ENCODE measurements at places on chromosomes 7 and 10.
A peak's percentile ranks its signal among the peaks of the same experiment; 100 is the strongest.

DNA sequence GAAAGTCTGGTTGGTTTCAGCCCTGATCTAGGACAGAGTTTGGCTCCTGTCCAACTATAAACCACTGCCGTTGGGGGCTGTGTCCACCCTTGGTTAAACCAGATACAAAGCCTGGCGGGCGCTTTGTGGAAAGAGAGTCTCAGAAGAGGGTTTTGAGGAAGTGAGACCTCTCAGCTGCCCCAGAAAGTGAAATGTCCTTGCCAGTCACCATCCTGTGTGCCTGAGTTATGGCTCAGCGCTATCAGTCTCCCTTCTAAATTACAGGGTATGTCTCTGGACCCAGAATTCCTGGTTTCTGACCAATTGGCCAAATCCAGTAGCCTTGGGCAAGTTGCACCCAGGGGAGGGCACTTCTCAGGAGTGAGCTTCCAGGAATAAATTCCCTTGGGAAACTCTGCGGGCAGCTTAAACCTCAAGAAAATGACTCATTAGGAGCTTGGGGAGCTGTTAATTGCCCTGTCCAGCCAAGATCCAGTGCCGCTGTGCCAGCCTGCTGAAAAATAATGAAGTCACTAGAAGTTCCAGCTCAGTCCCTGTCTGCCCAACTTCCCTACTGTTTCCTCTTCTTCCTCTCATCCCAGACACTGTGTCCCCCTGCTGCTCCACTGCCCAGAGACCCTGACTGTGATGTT is 66.7 kb upstream of the PDZD8 start:
- peak; percentile 89 for DNase-seq

- no peak for DNase-seq
These were observed 62.1 kb upstream of the LYZL2 start for GRCh38 chr10:30691639-30692015.

GRCh38 chr7:97043281-97043680 is 18.6 kb upstream of the DLX5 start:
- DNase-seq = no peak

DNA sequence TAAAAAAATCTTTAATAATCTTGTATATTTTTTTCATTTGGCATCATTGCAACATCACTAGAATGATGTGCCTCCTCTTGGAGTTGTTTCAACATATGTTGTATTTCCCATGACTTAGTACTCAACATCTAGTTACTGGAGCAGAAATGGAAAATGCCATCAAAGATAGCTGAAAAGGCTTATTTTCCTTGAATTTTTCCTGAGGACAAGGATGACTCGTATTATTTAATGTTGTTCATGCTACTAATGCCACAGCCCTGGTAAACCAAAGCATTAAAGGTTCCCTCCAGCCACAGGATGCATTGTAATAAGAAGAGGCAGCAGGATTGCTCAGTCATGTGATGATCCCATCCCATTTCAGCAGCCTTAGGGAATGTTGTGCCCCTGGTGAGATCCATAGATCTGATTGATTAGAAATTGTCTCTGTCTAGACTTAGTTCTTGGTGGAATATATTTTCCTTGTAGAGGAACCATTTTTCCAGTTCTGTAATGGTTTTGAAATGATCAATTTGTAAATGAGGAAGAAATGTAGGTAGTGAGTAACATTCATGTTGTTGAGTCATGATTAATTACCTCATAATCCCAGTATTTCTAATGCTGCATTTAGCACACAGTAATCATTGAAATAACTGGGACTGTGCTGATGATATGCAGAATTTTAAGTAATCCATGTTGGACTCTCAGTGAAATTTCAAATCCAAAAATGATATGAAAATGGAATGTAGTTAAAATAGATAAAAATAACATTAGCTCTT is 91.3 kb upstream of the SMIM30 start:
- no peak for DNase-seq

DNA sequence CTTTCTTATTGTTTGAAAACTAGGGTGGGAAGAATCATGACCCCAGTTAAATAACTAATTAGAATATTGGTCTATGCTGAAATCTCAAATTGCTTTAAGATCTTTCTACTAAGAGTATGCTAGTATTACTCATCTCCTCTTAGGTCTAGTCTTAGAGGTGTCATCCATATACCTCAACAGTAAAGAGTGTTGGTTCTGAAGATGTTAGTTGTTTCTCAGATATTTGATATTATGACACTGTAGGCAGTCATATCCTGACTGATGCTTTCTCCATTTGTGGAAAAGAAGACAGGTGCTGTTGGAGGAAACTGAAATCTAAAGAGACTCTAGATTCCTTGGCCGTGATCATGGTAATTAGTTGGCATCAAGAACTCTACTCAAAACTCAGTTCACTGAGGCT is 21.2 kb downstream of the BPGM start:
- no peak for DNase-seq

DNA sequence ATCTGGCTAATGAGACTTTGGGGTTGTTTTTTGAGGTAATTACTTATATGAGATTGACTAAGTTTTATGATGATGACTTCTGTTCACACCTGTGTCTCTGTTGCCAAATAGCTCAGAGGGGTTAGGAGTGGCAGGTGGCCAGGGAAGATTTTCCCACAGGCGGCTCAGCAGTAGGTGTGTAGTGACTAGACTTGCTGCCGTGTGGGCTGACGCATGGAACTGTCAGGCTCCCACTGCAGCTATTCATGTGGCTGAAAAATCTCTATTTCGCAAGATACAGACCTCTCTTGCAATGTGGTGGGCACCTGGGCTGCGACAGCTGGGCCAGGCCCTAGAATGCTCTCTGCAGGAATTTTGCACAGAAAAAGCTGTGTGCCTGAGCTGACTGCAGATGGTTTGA is 1.4 kb downstream of the CPA4 start:
- DNase-seq = no peak

DNA sequence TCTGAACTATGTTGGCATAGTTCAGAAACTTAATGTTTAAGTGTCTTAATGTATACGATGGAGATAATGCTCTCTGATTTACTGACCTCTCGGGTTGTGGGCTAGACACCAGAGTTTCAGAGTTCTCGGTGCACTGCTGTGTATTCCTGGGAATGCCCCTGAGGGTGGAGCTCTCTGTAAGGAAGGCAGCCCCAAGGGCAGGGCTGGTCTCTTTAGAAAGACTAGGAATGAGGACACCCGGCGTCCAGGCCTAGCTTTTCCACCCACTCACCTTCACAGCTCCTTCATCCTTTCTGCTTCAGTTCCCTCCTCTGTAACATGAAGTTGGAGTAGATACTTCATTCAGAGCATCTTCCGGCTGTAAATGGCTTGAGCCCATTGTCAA is 536.6 kb upstream of the GALNT17 start:
- no peak for DNase-seq

- no peak for DNase-seq
These were observed 35.2 kb upstream of the NUB1 start for GRCh38 chr7:151306374-151306773.

DNA sequence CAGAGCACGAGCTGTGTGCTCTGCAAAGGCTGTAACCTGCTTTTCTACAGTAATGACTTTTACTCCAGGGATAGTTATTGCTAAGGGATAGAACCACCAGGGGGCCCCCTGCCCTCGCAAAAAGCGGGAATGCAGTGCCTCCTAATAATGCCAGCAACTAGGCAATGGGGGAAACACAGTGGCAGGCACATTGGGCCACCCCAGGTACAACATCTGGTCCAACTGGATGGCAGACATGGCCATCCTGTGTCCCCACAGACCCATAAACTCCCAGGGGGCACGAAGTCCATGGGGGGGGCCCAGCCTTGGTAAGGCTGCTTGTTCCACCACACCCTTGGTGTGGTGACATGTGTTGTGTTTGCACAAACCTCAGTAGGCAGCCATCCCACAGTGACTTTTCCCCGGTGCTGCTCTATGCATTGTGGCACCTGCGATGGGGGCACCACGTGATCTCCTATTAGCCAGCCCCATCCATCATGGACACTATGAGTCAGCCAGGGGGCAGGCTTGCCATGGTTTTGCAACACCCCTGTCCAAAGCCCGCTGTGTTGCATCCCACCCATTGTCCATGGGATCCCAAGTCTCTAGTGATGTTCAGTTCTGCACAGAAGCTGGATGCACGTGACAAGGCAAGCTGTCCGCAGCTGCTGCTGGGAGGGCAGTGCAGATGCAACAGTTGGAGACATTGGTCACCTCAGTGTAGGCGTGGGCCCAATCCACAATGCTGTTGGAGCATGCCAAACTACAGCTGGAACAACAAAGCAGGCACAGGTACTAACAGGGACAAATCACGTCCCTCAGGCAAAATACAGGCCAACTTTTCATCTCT is 84.0 kb downstream of the ANLN start:
- no peak for DNase-seq

DNA sequence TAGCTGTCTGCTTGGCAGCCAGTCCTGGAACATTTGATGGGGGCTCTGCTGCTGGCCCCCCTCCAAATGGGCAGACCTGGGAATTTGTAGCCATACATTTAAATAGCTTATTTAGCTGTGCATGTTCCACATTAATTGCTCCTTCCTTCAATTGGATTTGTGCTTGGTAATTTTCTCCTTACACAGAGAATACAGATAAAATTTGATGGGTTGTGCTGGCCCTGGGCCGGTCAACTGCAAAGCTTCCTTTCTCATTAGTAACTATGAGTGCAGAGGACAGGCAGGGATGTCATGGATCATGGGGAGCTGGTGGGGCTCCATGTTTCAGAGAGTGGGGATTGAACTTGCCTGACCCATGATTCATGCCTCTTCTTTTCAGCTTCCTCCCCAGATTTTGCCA is 201.5 kb upstream of the GHITM start:
- DNase-seq = no peak

- no peak for DNase-seq
These were observed 1196.9 kb downstream of the SORCS3 start for GRCh38 chr10:105837951-105838350.

DNA sequence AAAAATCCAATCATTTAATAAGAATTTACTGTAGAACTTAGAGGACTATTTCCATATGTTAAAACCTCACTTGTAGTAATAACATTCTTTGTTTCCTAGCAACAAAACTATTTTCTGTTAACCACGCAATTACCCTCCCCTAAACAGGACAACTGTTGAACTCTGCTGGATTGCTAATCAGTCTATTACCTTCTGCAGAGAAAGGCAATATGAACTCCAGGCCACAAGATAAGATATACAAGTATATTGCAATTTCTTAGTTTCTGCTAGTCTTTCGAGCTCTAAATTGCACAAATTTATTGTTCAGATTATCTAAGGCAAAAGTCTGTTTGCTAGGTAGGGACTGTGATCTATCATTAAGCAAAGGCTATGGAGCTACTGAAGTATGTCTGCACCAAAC is 920.1 kb upstream of the LRRN3 start:
- DNase-seq = no peak

GRCh38 chr7:75738604-75738974 is at the start of gene HIP1:
Gene HIP1 (minus strand): TSS chr7:75738941. CDS start chr7:75738920, 21 bp downstream.
- DNase-seq = no peak

DNA sequence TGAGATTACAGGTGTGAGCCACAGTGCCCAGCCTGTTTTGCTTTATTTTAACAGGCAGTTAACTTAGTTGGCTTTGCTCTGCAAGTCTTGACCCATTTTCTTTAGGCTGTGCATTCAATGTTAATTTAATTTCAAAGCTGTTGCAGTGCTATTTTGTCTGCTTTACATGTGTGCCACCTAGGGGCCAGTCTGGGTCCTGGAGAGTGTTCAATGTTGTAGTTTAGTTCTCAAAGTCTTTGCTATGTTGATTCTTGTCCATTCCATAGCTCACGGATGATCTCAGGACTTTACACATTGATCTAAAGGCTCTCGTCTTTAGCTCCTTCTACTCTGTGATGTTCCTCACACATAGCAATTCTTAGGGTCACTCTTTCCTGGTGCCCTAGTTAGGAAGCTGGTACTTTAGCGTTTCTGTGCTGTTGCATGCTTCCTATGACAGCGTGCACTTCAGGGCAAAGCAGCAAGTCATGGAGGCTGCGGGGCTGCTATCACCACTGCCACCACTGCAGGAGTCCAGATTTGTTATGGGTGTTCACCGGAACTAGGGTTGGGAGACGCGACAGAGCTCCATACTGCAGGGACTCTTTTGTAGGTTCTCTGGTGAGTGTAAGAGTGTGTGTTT is 16.4 kb upstream of the ABCA13 start:
- no peak for DNase-seq

DNA sequence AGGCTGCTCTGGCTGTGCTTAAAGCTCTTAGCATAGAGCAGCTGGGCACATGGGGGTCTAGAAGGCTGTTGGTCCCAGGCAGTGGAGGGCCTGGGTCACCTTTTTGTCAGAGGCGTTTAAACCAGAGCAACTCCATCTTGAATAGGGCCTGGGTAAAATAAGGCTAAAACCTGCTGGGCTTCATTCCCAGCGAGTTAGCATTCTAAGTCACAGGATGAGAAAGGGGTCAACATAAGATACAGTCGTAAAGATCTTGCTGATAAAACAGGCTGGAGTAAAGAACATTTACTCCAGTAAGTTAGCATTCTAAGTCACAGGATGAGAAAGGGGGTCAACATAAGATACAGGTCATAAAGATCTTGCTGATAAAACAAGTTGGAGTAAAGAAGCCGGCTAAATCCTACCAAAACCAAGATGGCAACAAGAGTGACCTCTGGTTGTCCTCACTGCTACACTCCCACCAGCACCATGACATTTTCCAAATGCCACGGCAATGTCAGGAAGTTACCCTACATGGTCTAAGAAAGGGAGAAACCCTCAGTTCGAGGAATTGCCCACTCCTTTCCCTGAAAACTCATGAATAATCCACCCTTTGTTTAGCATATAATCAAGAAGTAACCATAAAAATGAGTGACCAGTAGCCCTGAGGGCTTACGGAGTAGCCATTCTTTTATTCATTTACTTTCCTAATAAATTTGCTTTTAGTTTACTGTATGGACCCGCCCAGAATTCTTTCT is 96.8 kb upstream of the PCBD1 start:
- DNase-seq = no peak

DNA sequence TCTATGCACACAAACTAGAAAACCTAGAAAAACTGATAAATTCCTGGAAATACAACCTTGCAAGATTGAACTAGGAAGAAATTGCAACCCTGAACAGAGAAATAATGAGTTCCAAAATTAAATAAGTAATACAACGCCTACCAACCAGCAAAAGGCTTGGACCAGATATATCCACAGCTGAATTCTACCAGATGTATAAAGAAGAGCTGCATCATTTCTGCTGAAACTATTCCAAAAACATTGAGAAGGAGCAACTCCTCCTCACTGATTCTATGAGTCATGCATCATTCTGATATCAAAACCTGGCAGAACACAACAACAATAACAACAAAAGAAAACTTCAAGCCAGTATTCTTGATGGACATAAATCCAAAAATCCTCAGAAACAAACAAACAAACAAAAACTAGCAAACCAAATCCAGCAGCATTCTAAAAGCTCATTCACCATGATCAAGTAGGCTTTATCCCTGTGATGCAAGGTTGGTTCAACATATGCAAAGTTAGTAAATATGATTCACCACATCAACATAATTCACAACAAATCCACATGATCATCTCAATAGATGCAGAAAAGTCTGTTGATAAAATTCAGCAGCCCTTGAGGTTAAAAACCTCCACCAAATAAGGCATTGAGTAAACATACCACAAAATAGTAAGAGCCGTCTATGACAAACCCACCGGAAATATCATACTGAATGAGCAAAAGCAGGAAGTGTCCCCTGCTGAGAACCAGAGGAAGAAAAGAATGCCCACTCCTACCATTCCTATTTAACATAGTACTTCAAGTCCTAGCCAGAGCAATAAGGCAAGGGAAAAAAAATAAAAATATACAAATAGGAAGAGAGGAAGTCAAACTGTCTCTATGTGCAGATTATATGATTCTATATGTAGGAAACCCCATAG is 98.2 kb downstream of the PCDH15 start:
- no peak for DNase-seq
